Activated naive CD4-positive, alpha-beta T cell treated with anti-CD3 and anti-CD28 coated beads for 36 hours (primary cell): ENCODE measurements at places on chromosomes 4 and X.
A peak's percentile ranks its signal among the peaks of the same experiment; 100 is the strongest.

DNA sequence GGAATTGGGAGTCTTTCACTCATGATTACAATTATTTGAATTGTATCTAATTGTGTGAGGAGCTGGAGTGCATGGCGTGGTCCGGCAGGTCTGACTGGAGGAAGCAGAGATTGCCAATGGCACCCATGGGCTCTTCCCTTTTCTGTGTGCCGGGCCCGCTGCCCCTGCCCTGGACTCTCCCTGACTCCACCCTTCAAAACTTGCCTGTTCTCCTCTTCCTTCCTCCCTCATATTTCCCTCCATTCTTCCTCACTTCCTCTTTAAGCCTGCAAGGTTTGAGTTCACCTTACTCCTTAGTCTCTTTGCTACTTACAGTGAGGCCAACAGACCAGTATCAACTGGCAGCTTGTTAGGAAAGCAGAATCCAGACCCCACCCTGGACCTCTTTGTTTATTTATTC, 6.5 kb upstream of the STBD1 start:
- DNase-seq = no peak

- no peak for DNase-seq
Measured at GRCh38 chr4:37503261-37503660, 182.9 kb downstream of the RELL1 start.

DNA sequence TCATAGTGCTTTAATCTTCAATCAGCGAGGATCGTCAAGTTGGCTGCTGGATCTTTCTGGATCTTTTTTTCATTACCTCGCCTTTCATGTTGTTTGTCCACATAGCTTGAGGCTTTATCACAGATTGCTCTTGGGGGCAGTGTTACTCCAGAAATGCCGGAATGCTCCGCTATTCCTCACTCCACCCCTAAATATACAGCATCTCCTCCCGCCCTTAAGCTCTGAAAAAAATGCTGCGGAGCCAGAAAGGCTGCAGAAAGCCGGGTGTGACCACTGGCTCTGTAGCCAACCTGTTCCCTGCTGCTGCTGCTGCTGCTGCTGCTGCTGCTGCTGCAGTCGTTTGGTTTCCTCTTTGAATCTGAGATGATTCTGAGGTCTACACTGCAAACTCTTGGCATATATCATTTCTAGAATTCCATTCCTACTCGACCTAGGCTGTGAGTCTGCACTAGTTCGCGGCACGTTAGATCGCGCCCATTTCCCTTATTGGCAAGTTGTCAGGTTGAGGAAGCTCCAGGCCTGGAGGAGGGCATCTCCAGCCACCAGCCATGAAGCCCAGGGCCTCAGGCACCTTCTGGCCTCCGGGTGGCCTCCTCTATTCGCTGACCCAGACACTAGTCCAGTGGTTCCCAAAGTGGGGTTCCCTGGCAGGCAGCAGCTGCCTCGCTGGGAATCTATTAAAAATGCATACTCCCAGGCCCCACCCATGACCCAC, 34.2 kb downstream of the WDR13 start:
- DNase-seq = peak; percentile 86

DNA sequence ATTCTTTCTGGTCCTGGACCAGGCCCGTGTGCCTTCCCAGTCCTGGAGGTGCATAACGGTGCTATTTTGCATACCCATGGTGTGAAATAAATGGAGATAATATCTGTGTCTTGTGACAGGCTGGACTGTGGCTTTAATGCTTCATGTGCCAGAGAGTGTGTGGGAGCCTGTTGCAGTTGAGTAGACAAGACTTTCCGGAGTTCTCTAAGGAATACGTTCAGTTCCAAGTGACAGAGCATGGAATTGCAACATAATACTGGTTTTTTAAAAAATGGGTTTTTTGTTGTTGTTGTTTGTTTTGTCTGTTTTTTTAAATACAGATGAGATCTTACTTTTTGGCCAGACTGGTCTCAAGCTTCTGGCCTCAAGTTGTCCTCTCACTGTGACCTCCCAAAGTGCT, 74.0 kb downstream of the HPRT1 start:
- no peak for DNase-seq

DNA sequence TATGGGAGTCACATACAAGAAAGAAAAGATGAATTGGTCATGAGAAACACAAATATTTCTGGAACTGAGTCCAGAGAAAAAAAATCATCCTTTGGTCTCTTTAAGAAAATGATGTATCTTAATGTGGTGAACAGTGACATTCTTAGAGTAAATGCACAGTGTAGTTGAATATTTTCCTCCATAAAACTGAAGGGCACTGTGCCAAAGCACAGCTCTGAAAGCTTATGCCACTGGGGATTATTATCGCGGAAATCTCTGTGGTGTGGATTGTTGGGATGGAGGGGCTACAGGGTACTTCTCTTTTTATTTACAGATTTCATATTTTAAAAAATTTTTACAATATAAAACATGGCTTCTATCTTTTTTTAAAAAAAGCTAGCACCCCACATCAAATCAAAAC, 908.1 kb downstream of the CCSER1 start:
- no peak for DNase-seq

GRCh38 chr4:70927502-70928137, 25.5 kb downstream of the MOB1B start:
- peak; percentile 73 for DNase-seq

GRCh38 chrX:69024931-69025330, 140.3 kb downstream of the PJA1 start:
- no peak for DNase-seq

- no peak for DNase-seq
Measured at GRCh38 chr4:101292214-101292613, 55.1 kb downstream of the PPP3CA start.

GRCh38 chr4:41204400-41204978, 9.9 kb downstream of the APBB2 start:
- no peak for DNase-seq

- DNase-seq = no peak
Measured at GRCh38 chr4:48247142-48247877, 22.3 kb downstream of the TEC start.

DNA sequence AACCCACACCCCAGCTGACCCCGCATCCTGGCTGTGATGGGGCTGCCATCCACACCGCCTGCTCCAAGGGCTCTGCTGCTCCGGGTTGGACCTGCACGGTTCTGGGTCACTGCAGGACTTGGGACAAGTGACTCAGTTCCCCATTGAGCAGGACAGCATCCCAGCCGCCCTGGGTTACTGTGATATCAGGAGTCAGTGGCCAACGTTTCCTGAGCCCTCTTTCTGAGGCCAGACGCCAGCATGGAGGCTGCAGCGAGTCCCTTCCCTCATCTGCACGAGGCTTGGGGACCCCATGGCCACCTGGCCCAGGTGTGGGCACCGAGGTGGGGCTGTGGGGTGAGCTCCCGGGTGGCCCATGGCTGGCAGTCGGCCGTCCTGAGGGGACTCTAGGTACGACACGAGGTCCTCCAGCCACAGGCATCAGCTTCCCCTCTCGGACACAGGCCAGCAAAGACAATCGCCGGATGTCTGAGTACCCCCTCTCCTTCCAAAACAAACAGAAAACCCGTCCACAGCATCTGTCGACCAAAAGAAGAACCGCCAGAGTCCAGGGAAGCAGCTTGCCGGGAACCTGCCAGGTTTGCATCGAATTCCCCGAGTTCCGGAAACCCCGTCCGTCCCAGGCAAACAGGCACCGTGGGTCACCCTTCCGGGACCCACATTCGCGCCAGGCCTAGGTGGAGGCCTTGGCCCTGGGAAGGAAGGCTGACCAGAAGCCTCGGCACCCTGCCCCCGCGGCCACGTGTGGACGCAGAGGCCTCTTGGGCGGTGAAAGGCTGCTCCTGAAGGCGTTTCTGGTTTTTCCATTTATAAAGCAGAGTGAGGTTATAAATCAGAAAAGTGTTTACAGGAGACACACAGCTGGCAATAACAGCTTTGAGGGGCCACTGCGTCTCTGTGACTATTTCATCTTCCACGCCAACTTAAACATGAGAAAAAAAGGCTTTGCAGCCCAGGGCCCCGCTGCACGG, 136.0 kb downstream of the FAM53A start:
- no peak for DNase-seq

DNA sequence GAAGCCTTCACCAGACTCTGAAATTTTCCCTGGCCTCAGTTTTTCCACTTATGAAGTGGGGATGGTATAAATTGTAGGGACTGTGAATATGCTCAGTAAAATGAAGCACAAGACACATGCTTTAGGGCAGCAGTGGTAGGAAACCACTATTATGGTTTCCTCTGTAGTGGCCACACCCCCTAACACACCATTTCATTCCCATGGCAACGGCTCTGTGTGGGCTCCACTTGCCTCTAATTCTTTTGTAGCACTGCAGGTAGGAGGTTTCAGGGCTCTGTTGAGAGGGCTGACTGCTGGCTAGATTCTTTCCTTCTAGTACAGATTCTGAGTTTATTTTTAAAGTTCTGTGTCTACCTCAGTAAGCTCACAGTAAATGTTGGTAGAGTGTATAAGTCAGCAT, 3.5 kb upstream of the VMA21 start:
- DNase-seq = peak; percentile 39

- no peak for DNase-seq
Measured at GRCh38 chrX:49610718-49611310, 12.0 kb downstream of the GAGE1 start.

GRCh38 chr4:10606483-10607155, 77.9 kb downstream of the CLNK start:
- no peak for DNase-seq

GRCh38 chr4:15024386-15024785, 22.1 kb downstream of the CPEB2 start:
- no peak for DNase-seq

GRCh38 chr4:151768835-151769234, 8.0 kb upstream of the GATB start:
- no peak for DNase-seq

DNA sequence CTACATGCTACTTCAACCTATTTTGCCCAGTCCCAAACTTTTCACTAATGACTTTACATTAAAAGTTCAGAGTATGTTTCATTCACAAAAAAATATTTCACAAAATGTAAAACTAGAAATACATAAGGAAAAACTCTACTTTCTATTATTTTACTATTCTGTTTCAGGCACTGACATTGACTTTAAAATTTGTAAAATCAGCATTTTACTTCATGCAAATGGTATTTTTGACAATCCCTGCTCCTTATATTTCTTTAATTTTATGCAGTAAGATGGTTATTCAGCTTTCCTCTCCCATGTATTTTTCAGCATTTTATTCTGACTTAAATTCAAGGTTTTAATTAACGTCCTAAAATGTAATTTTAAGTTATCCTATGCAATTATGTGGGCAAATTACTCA, 178.5 kb downstream of the COL25A1 start:
- DNase-seq = no peak

DNA sequence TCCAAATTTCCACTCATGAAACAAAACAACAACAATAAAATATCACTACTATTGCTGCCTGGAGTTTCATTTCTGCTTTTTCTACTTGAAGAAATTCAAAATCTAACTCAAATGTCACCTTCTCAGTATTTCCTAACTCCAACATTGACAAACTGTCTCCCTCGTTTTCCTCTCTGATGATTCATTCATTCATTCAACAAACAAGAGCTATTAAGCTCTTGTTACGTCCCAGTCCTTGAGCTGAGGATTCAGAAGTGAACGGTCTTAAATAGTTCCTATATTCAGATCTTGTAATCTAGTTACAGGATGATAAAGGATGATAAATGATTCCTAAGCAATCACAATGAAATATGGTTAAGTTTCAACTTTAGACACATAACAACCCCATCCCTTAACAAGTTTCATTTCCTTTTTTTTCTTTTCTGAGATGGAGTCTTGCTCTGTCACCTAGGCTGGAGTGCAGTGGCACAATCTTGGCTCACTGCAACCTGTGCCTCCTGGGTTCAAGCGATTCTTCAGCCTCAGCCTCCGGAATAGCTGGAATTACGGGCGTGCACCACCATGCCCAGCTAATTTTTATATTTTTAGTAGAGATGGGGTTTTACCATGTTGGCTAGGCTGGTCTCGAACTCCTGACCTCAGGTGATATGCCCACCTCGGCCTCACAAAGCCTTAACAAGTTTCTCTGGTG, 1.7 kb downstream of the SLC9B2 start:
- no peak for DNase-seq

DNA sequence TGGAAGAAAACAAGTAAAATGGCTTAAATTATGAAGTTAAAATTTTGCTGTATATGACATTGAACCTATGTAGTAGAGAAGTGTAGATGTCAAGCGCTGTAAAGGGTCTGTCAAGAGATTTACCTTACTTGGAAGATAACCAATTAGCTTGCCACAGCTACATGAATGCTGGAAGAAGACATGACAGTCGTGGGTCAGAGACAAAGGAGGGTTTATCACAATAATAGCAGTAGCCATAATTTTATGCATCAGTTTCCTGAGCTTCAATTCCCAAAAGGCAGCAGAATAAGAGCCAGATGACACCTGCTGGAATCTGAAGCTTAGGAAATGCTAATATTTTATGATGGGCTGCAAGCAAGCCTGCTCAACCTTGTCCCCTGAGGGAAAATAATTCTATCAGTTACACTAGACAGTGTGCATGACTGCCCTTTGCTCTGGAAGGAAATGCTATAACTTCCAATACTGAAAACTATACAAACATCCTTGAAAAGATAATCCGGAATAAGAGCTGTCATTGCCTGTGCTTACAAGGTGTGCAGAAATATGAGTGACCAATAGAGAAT, 292.9 kb downstream of the PRDM5 start:
- DNase-seq = no peak

DNA sequence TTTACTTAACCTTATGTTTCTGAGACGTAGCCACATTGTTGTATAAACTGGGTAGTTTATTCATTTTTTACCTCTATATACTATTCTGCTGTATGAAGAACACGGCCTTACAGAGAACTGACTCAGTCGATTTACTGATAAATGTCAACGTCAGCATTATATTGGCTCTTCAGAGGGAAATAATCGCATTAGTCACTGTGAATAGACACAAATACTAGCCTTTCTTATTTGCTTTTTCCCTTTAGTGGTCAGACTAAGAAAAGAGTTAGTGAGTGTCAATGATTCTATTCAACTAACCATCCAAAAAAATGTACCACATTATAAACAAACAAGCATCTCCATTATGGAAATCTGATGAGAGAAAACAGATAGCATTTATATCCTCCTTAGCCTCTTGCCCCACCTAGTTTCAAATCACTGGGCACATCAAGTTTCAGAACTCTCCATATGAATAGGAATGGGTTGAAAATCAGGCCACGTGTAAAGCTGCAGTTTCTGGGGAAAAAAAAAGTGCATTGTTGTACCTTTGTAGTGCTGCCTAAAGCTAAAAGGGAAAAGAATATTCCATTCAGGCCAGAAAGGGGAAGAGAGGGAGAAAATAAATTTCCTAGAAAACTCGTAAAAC, 146.7 kb upstream of the VCX3A start:
- no peak for DNase-seq

DNA sequence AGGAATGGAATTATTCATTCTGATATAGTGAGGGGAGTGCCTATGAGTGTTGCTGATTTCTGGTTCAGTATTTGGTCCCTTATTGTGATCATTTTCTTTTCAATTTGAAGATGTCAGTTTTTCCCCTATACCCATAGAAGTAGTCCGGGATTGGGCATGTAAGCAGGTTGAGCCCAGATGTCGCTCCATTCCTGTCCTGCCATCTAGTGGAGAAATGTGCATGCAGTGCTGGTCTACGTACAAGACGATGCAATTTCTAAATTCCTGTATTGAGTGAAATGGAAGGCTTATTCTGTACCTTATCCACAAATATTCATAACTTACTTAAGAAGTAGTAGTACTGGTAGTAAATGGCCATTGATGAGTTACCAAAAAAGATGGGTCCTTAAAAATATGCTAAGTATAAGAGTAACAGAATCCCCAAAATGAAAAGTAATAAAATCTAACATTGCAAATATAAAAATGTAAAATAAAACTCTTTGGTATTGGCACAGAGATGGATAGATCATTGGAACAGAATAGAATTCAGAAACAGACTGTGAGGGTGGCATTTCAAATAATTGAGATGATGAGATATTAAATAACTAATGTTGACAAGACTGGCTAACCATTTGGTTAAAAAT, 60.9 kb downstream of the UGT8 start:
- peak; percentile 63 for DNase-seq
